CD4-positive, alpha-beta T cell treated with Interleukin-21 for 1 hour (primary cell): ENCODE measurements at places on chromosomes 16 and 17.

DNA sequence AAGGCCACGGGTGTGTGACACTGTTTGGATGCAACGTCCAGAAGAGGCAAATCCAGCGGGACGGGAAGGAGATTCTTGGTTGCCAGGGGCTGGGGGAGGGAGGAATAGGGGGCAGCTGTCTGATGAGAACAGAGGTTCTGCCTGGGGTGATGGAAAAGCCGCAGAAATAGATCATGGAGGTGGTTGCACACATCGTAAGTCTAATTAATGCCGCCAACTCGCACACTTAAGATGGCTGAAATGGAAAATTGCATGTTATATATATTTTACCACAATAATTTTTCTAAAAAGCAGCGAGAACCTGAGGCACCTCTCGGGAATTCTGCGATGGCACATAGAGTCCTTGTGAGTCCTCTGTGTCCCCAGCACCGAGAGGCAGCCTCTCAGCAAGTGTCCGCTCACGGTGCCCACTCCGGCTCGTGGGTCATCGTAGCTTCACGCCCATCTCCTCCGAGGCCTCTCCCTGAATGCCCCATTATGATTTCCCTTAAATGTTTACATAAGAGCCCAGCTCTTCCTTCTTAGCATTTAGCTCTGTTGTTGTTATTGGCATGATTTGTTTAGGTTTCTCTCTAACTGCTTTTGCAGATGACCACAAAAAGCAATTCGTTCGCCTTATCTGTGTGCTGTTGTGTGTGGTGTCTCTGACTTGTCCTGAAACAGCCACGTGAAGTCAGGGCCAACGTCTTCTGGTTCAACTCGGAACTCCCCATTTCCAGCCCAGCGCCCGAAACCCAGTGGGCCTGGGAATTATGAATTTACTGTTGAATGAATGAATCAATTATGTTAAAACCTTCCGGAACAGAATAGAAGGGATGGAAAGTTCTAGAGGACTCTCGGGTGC, 7.7 kb downstream of the WFDC1 start:
- no peak for DNase-seq

DNA sequence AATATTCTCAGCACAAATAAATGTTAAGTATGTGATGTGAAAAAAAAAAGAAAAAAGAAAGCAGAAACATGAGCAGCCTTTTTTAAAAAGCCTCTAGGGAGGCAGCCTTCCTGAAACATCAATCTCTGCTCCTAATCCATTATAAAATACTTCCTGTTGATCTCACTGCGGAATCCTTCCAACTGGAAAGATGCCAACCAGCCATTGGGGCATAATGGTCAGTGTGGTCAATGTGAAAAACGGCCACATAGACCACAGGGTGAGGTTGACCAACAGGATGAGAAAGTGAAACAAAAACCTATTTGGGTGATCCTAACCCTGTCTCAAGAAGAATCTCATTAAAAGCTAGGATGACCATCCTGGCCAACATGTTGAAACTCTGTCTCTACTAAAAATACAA, 26.1 kb upstream of the ABCA8 start:
- DNase-seq, result no peak

GRCh38 chr17:71127416-71127815, 958.1 kb downstream of the KCNJ2 start:
- DNase-seq, result no peak

DNA sequence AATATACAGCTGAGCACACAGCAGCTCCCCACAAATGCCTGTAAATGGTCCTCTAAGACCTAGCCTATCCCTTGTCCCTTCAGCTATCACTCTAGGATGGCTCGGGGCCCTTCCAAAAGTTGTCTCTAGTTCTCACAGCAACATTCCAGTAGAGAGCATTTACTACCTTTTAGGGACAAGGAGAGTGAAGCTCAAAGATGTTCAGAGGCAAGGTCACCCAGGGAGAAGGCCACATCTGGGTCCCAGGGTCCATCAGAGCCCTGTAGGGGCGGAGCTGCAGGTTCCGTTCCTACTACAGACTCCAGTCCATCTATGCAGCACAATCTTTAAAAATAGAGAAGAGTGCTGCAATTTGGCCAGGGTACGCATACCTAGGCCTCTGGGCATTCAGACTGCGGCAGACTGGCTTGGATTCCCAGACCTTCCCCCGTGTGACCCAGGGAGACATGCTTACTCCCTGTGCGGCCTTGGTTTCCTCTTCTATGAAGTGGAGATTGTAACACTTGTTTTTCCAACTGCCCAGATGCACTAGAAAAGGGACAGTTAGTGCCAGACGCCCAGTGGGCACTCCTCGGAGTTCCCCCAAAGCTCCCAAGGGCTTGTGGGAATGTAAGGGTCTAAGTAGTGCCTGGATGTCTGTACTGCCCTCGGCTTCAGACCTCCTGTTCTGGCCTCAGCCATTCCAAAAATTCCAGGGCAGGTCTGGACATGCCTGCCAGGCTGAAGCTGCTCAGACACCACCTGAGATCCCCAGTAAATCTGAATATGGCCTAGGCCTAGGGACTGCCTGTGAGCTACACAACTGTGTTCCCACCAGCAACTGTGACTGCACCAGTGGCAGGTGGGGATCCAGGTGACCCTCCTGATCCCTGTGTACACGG, 2.5 kb downstream of the SLC12A4 start:
- no peak for DNase-seq

GRCh38 chr17:8405499-8406016, 7.9 kb upstream of the RNF222 start:
- DNase-seq, result no peak

- DNase-seq, result no peak
Observed at GRCh38 chr17:57561072-57561861, 183.8 kb downstream of the CCDC182 start.

DNA sequence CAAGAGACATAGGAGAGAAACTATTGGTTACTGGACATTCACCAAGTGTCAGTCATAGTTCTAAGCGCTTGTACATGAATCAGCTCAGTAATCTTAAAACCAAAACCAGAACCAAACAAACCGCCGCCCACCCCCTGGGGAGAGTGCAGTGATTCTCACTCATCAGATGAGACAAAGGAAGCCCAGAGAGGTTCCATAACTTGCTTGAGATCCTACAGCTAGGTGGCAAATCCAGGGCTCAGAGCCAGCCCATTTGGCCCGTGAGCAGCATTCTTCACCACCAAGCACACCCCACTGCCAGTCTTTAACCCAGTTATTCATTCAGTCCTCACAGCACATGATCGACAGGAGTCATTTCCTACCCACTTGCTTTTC, 37.2 kb upstream of the RGS9 start:
- DNase-seq, result peak; percentile 54

GRCh38 chr16:54244061-54244886, 42.3 kb downstream of the IRX3 start:
- no peak for DNase-seq

GRCh38 chr17:70454908-70455307, 285.6 kb downstream of the KCNJ2 start:
- no peak for DNase-seq
